ENCODE measurements at places on chromosomes 1 and 21.

DNA sequence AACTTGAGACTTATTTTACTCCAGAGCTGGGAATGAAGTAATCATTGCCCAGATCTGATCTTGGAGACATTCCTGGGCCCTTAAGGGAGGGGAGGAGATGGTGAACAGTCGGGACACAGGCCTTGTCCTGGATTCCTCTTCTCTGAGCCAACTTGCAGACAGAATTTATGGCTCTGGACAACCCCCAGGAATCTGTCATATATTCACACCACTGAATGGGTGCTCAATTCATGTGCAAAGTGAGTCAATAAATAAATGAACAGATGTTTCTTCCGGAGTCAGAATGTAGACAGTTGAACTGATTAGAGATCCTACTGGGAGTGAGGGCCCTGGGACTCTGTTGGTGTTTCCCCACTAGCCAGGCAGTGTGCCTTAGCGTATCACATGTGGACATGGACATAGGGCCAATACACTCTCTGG is 2.6 kb downstream of the TUFT1 start:
- DNase-seq, result no peak

DNA sequence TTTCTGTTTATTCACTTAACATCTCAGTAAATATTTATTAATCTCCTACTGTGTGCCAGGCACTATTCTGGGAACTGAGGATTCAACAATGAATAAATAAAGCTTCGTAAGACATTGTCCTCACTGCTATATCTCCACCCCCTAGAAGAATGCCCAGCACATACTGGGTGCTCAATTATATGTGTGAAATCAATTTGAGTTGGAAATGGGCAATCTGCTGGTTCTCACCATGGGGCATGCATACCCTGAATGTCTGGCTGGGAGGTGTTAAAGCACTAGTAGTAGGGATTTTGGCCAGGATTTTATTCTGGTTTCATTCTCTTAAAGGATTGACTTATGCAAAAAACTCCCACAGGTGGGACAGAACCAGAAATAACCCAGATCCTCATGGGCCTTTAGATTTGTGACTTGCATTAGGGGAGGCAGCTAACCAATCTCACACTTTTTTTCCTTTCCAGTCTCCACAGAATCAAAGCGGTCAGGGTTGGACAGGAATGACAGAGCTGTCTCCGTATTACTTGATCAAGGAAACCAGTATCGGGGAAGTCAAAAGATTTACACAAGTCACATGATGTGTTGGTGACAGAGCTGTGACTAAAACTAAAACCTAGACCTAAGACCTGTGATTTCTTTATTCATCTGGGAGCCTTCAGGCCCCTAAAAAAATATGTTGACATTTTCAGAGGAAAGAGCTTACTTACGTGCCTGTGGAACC is 12.8 kb downstream of the GFI1 start:
- no peak for DNase-seq

DNA sequence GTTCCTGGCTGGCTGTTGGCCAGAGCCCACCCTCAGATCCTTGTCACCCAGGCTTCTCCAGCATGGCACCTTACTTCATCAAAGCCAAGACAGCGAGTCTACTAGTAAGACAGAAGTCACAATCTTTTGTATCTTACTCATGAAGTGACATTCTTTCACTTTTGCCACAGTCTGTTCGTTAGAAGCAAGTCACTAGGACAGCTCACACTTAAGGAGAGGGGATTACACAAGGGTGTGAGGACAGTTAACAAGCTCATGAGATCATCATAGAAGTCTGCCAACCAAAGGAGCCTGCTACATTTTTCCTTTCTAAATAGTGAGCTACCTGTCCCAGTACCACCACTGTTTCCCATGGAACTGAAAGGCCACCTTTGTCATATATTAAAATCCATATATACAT is 61.5 kb downstream of the PACC1 start:
- no peak for DNase-seq

DNA sequence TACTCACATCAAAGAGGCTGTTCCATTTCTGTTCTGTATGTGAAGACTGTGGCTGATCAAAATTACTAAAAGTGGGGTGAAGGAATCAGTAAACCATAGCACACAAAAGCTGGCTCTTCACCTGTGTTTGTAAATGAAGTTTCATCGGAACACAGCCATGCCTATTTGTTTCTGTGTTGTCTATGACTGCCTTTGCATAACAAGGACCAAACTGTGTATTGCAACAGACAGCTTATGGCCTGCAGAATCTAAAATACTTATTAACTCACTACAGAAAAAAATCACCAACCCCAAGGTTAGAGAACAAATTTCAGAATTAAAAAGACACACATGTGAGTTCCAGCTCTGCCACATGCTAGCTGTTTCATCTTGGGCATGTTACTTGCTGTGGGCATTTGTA is 163.9 kb downstream of the LYPLAL1 start:
- no peak for DNase-seq

GRCh38 chr21:41715649-41716281 is 51.1 kb downstream of the RIPK4 start:
- no peak for DNase-seq

DNA sequence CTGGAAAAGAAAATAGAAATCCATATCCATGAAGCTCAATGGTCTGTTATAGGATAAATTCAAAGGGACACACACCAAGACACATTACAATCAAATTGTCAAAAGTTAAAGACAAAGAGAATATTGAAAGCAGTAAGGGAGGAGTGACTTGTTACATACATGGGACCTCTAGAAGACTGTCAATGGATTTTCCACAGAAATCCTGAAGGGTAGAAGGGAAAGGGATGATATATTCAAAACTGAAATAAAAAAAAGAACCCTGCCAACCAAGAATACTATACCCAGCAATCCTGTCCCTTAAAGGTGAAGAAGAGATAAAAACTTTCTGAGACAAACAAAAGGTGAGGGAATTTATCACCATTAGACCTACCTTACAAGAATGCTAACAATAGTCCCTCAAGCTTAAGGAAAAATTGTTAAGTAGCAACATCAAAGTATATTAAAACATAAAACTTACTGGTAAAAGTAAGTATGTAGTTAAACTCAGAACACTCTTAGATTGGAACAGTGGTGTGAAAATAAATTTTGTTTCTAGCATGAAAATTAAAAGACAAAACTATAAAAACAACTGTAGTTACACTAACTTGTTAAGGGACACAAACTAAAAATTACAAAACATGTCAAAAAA is 103.2 kb upstream of the APP start:
- DNase-seq, result no peak

- DNase-seq, result no peak
Measured at GRCh38 chr1:197954718-197955418, 37.7 kb downstream of the LHX9 start.

DNA sequence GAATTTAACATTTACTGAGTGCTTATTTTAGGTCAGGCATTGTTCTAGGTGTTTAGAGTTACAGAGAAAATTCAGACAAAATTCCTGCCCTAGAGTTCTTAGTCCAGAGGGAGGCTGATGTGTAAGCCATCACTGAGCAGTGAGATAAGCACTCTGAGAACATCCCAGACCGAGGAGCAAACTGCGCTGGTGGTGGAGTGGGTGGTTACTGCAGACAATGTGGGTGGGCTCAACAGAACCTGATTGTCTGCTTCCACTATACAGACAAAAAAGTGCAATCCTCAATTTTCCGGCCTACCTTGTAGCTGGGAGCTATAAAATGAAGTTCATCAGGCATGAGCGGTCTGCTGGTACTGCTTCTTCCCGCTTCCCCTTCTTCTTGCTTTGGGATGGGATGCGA is 23.5 kb downstream of the PROK1 start:
- no peak for DNase-seq

- DNase-seq, result no peak
Measured at GRCh38 chr1:207261971-207262370, 59.5 kb upstream of the CD55 start.

DNA sequence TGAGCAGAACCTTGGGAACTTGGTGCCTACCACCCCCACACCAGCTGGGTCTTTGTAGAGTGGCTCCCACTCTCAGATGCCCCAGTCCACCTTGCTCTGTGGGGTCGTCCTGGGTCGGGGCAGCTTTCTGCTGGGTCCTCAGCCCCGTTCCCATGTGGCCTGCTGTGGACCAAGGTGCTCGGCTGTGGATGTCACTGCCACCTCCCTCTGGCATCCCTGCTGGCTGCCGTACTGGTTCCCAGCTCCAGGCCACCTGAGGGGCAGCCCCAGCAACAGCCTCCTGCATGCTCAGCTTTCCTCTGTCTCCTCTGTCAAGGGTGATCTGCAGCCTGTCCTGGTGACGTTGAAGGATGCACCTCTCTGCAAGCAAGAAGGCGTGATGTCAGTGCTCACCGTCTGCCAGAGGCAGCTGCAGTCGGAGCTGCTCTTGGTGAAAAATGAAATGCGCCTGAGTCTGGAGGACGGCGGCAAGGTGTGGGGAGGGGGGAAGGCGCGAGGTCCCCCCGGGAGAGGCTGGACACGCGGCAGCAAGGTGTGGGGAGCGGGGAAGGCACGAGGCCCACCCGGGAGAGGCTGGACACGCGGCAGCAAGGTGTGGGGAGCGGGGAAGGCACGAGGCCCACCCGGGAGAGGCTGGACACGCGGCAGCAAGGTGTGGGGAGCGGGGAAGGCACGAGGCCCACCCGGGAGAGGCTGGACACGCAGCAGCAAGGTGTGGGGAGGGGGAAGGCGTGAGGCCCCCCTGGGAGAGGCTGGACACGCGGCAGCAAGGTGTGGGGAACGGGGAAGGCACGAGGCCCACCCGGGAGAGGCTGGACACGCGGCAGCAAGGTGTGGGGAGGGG is 45.9 kb upstream of the DIP2A start:
- DNase-seq, result no peak
